ENCODE measurements at places on chromosomes 11 and 22.
A peak's percentile ranks its signal among the peaks of the same experiment; 100 is the strongest.

GRCh38 chr11:120432056-120433018 is 79.2 kb upstream of the GRIK4 start:
- peak; percentile 100 for DNase-seq

DNA sequence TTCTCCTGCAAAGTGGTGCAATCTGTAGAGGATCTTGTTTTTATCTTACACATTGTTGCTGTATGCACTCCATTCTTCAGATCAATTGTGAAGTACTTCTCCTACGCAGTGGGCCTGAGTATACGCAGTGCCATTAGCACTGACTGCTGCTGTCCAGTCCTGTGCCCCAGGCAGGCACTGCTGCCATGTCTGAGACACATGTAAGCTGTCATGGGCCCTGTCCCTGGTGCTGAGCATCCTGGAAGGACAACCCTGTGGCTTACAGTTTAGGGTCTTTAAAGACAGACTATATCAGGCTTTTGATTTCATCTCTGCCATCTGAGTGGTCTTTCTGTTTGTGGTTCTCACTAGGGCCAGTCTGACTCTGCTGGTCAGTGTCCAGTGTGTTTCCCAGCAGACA is 44.8 kb upstream of the PTPN5 start:
- DNase-seq, result no peak

GRCh38 chr11:111748035-111748804 is 18.0 kb downstream of the PPP2R1B start:
- DNase-seq, result no peak

- DNase-seq, result no peak
Measured at GRCh38 chr11:77400271-77400670, 73.6 kb downstream of the PAK1 start.
